ENCODE measurements at places on chromosomes 3 and 15. TPM values are rescaled to one million over a fixed set of nuclear protein-coding genes. Genes with fewer than 3 reads are reported as not detected.

NECTIN3 gene
- 33.8 TPM for total RNA-seq

GRCh38 chr3:89013536-89013935, 93.9 kb upstream of the EPHA3 start:
- H3K4me1 ChIP-seq = no peaks in the 10 kb centered on the region
- no peak for DNase-seq
- no peak overlapping the region for H3K27ac ChIP-seq
- H3K4me3 ChIP-seq = no peak overlapping the region
- H3K36me3 ChIP-seq = no peaks in the 10 kb centered on the region

DNA sequence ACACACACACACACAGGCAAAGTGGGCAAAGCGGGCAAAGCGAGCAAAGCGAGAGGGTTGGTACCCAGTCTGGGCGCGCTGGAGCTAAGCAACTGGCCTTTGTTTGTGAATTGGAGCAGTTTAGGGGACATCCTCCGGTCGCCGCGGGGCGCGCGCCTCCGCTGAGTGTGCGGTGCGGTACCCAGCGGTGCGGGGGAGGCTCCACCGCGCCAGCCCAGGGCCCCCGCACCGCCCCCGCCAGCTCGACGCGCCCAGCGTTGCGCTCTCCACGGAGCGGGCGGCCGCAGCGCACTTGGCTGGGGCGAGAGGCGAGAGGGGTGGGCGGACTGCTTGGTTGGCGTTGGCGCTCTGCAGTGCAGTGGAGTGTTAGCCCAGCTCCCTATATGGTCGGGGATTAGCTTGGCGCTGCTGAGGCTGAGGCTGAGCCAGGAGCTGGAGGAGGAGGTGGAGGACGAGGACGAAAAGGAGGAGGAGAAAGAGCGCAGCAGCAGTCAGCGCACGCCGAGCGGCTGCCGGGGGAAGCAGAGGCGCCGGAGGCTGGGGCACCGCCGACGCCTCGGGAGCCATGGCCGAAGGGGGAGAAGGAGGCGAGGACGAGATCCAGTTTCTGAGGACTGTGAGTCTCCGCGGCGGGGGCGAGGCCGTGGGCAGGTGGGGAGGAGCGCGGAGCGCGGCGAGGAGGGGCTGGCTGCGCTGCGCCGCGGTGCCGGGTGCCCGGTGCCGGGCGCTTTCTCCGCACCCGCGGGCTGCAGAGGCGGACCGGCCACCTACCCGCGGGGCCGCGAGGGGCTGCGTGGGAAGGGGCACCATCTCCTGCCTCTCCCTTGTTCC, at the start of gene RYR3:
RYR3 (plus strand) TSS at position 487 of the 831 bp plus-strand sequence; CDS start at position 566, 79 bp downstream.
- H3K36me3 ChIP-seq = peaks cover 2% of the 10 kb centered on the region
- no peak for DNase-seq
- peaks cover 8% of the 10 kb centered on the region for H3K4me1 ChIP-seq
- no peak within 1 kb of the TSS for H3K27ac ChIP-seq
- H3K4me3 ChIP-seq = peak within 1 kb of the TSS; percentile 77

GRCh38 chr3:73674280-73674679, 49.5 kb upstream of the PDZRN3 start:
- no peak for DNase-seq
- H3K4me1 ChIP-seq = peaks cover 3% of the 10 kb centered on the region
- no peaks in the 10 kb centered on the region for H3K36me3 ChIP-seq
- no peak overlapping the region for H3K27ac ChIP-seq

GRCh38 chr15:66094331-66094730, 159.2 kb downstream of the MEGF11 start:
- DNase-seq = peak; percentile 74
- no peak overlapping the region for H3K4me3 ChIP-seq
- H3K27ac ChIP-seq = no peak overlapping the region
- no peaks in the 10 kb centered on the region for H3K4me1 ChIP-seq
- no peaks in the 10 kb centered on the region for H3K36me3 ChIP-seq
- H3K27me3 ChIP-seq = peaks cover 48% of the 10 kb centered on the region
